ENCODE measurements at places on chromosomes 7 and 10.

DNA sequence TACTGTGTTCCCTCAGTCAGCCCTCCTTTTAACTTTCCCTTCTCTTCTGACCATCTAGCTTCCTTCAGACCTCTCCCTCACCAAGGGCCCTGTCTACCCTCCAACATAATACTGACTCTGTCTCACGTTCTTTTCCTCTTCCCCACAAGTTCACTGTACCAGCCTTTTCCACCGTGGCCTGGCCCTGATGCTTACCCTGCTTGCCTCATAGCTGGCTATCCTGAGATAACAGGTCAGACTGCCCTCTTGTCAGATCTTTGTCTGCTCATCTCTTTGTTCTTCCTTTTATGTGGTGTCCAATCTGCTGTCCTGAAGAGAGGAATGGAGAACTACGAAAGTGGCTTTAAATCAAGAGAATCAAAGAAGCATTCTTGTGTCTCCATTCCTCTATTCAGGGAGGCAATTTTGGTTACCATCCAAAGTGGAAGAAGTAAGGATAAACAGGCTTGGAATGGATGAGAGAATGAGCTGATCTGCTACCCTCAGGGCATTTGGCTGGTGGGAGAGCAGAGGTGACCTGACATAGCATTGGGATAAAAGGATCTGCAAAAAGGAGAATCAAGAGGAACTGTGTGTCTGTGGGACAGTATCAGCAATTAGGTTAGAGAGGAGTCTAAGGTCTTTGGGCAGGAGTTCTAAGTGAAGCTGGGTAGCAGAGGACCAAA lies 8.1 kb downstream of the BTAF1 start:
- DNase-seq = no peak

DNA sequence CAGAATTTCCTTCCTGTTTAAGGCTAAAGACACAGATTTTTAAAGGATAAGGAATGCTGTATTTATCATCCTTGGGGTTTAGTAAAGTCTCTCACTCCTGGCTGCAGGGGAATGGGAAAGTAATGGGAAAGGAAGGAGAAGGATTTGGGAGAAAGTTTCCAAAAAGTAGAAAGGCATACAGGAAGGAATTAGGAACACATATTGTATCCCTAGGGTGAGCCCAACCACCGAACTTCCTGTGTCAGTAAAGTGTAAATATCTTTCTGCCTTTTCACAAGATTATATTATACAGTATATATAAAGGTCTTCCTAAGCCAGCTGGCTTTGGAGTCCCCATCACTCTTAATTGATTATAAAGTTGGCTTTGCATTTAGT lies 12.0 kb upstream of the UBE2D1 start:
- no peak for DNase-seq

GRCh38 chr7:617614-618538 lies 98.2 kb upstream of the PDGFA start:
- DNase-seq = no peak

DNA sequence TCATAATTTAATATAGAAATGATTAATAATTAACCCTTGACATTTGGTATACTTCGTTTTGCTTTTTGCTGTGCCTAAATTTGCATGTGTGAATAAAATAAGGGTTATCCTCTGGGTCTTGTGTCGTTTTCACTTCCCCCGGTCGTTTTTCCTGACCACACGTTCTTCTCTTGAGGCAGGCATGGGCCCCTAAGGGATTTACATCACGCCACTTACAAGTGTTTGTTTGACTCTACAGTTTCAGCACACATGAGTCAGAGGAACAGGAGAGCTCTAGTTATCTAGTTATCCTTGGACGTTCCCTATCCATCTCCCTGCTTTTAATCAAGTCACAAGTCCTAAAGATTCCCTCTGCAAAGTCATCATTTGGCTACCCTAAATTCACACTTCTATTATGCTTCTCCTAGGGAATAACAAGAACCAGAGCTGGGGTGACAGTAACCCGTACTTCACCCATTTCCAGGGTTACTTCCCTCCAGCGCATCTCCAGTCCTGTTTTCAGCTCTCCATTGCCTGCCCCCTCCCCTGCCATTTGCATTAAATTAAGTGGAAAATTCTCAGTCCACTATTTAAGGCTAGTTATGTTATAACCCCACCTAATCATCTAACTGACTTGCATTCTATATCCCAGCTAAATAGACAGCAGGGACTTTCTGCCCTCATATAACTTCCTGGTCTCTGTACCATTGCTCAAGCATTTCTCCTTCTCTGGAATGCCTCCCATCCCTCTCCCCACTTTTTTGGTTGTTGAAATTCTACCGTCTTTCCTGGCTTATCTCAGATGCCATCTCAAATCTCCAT lies 206.9 kb downstream of the PTEN start:
- no peak for DNase-seq

DNA sequence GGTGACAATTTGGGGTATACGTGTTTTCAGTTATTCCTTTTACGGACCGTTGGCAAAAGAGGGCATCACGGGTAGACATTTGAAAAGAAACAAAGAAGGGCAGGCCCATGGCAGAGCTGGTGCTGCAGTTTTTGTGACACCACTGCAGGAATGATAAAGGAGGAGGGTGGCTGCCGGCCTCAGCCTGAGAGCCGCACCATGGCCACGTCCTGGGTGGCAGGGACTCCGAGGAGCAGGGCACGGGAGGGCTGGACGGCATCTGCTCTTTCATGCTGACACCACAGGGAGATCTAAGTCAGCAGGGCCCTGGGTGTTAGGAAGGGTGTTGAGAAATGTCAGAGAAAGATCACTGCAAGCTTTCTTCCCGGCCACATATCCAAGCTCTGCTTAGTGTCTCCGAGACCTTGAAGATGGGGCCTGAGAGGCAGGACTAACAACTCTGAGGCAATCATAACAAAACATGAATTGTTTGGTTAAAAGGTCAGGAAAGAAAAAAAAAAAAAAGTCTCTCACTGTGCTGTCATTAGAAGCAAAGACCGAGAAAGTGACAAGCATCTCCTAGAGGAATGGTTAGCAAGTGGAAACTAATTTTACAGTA lies 36.6 kb downstream of the INSYN2A start:
- no peak for DNase-seq

DNA sequence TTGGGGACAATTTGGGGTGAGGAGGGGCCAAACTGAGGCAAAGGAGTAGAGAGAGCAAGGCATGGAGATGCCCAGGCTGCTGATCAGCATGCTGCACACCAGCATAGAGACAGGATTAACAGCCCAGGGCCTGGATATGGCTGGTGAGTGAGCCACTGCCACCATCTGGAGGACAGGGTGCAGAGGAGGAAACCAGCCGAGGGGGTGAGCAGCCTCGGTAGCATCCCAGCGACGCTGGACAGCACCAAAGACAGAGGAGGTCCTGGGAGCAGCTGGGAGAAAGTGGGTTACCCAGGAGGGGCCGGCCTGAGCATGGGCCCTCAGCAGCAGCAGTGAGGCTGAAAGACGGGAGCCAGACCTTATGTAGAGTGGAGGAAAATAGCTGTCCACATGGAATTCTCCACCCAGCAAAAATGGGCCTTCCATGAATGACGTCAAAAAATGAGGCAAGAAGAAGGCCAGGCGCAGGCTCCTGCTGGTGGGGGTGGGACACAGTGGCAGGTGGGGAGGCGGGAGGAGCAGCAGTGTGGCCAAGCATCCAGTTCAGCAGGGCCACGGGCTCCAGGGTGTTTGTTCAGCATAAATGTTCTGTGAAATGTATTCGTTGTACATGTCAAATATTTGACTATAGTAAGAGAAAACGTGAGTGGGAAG lies 16.7 kb downstream of the RET start:
- DNase-seq = no peak

DNA sequence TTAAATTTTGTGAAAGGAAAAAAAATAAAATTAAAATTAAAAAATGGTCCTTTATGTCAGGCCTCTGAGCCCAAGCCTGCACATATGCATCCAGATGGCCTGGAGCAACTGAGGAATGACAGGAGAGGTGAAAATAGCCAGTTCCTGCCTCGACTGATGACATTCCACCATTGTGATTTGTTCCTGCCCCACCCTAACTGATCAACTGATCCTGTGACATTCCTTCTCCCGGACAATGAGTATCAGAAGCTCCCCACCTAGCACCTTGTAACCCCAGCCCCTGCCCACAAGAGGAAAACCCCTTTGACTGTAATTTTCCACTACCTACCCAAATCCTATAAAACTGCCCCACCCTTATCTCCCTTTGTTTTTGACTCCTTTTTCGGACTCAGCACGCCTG lies 972.2 kb upstream of the GHITM start:
- DNase-seq = no peak

- DNase-seq = no peak
Observed at GRCh38 chr7:138649506-138649905, 51.7 kb downstream of the SVOPL start.

DNA sequence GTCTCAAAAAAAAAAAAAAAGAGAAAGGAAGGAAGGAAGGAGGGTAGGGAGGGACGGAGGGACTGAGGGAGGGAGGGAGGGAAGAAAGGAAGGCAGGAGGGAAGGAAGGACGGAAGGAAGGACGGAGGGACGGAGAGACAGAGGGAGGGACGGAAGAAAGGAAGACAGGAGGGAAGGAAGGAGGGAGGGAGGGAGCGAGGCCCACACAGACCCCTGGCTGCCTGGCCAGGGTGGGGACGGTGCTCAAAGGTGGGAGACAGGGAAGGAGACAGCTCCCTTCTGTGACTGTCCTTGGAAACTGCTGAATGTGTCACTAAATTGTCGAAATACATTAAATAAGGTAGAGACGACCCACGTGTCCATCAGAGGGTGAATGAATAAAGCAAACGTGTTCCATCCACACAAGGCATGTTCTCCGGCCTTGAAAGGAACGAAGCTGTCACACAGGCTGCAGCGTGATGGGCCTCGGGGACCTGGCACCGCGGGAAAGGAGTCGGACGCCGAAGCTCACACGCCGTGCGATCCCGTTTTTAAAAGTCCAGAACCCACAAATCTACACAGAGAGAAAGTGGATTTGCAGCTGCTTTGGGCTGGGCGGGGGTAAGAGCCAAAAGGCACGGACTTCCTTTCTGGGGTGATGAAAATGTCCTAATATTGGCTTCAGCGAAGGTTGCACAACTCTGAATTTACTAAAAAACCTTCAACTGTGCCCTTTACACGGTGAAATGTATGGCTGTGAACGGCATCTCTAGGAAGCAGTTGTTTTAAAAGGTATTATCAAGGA lies 23.3 kb downstream of the ADAP1 start:
- peak; percentile 18 for DNase-seq

DNA sequence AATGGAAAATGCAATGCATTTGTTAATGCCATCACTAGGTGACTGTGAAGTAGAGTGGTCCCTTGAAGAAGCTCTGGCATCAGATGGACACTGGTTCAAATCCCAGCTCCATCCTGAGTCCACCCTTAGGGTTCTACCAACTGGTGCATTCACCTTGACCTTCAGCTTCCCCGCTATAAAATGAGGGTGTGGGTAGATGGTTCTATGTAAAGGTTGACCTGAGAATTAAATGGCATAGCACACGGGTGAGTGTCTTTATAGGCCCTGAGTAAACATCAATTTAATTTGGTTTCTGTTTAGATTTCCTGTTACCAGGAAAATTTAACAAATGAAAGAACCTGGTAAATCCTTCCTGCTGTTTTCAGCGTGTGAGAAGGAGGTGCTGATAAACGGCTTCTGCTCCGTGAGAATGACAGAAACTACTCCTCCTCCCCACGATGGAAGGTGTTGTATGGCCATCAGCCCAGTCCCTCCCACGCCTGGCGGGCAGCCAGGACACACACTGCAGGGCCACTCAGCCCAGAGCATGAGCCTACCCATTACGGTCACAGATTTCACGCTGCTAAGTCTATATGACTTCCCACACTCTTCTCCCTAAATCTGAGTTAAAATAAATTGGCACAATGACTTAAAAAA lies 210.1 kb downstream of the TNS3 start:
- peak; percentile 85 for DNase-seq

DNA sequence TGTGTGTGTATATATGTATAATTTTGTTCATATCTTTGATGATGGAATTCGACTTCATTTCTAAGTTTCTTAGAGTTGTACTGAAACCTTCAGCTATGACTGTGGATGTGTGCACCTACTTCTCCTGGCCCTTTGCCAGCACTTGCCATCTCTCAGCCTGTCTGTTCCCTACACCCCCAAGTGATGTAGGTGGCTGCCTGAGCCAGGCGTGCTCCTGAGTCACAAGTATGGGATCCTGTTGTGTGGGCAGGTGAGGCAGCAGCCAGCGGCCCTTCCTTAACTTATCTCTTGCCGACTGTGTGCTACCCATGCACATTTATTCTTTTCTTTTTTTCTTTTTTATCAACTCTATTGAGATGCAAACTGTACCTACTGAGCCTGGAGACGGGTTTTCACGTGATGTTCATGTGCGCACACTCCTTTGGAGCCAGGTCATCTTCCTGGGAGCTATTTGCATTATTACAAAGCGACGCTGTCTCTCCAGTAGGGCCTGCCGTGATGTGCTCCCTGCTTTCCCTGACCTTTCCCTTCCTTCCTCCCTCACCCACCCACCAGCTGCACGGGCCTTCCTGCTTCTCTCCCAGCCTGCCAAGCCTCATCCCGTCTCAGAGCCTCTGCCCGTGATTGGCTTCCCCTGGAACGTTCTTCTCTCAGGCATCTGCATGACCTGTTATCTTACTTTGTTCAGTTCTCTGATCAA lies 31.3 kb upstream of the GALNT11 start:
- no peak for DNase-seq

GRCh38 chr10:125263551-125263950 lies 103.2 kb upstream of the CTBP2 start:
- no peak for DNase-seq

GRCh38 chr7:76372984-76373833 lies 14.4 kb upstream of the YWHAG start:
- no peak for DNase-seq

DNA sequence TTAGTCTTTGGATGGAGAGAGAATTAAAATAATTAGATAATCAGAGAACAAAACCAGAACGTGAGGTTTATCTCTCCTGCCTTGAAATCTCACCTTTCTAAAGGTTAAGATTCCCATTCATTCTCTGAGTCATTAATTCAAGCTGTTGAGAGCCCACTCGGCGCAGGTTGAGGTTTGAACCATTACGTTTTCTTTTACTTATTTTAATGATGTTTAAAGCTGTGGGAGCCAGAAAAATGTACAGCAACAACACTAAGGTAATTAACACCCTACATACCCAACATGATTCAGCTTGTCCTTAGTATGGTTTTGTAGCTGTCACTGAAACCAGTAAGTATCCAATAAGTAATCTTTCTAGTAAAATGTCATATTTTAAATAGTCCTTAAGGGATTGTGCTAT lies 153.0 kb upstream of the ANK3 start:
- no peak for DNase-seq

- no peak for DNase-seq
Observed at GRCh38 chr7:16086743-16087142, 334.6 kb downstream of the CRPPA start.

DNA sequence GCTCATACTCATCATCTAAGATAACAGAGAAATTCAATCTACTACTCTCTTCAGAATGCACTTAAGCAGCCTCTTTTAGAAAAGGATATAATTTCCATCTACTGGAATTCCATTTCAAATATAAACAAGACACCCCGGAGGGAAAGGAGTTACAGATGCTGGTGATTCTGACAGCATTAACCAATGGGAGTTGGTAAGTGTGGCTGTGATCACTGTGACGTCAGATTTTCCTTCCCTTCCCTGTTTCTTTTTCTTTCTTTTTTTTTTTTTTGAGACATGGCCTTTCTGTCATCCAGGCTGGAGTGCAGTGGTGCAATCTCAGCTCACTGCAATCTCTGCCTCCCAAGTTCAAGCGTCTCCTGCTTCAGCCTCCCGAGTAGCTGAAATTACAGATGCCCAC lies 106.6 kb downstream of the ACTR3B start:
- no peak for DNase-seq
